ENCODE measurements at places on chromosomes 11 and 22. TPM values are rescaled to one million over a fixed set of nuclear protein-coding genes. Genes with fewer than 3 reads are reported as not detected.

TRIM51 gene
- not detected for total RNA-seq

OR1S1 gene
- not detected for total RNA-seq

CARNS1 gene
- 3.1 TPM for total RNA-seq

OR8G1 gene
- not detected for total RNA-seq

TMEM191C gene
- 4.4 TPM for total RNA-seq

SCGB1C1 gene
- not detected for total RNA-seq

DNA sequence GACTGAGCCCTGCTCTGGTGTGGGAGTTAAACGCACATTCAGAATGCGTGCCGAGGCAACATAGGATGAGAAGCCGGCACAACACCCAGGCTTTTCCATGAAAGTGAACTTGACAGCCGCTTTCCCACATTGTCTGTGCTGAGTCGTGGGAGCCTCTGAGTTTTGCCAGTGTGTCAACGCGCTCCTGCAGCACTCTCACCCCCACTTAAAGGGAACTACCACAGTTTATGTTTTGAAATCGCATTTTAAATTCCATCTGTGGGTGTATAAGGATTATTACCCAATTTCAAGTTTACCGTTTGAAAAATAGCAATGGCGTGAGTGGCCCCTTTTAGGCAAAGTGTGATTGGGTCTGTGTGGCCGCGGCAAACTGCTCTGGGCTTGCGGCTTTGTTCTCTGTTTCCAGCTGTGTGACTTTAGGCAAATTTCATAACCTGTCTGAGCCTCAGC, 81.5 kb downstream of the FBLN1 start:
- no peaks in the 10 kb centered on the region for H3K36me3 ChIP-seq
- no peaks in the 10 kb centered on the region for H3K27me3 ChIP-seq
- no peak overlapping the region for H3K27ac ChIP-seq
- no peak overlapping the region for H3K4me3 ChIP-seq
- peaks cover 8% of the 10 kb centered on the region for H3K4me1 ChIP-seq

DNA sequence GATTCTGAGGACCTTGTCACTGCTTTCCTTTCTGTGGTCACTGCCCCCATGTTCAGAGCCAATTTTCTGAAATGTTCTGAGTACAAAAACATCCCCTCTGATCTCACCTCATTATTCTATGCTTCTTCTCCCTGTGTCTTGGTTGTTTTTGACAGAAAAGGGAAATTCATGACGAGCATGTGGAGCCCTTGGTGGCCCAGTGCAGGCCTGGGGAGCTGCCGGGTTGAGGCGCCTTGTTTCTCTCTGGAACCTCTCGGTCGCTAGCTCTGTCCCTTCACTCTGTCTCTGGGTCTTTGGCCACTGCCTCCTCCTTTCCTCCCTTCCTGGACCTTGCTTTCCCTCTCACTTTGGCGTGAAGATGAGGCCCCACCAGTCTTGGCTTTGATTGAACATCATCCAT, 63.0 kb upstream of the THY1 start:
- peak; percentile 52 for DNase-seq
- no peaks in the 10 kb centered on the region for H3K4me1 ChIP-seq
- H3K4me3 ChIP-seq = no peak overlapping the region
- H3K36me3 ChIP-seq = no peaks in the 10 kb centered on the region
- peaks cover 53% of the 10 kb centered on the region for H3K27me3 ChIP-seq

- no peaks in the 10 kb centered on the region for H3K36me3 ChIP-seq
- H3K4me3 ChIP-seq = no peak overlapping the region
- no peak overlapping the region for H3K27ac ChIP-seq
- no peaks in the 10 kb centered on the region for H3K27me3 ChIP-seq
These were observed 8.2 kb downstream of the PHF21A start for GRCh38 chr11:46112961-46113607.

DNA sequence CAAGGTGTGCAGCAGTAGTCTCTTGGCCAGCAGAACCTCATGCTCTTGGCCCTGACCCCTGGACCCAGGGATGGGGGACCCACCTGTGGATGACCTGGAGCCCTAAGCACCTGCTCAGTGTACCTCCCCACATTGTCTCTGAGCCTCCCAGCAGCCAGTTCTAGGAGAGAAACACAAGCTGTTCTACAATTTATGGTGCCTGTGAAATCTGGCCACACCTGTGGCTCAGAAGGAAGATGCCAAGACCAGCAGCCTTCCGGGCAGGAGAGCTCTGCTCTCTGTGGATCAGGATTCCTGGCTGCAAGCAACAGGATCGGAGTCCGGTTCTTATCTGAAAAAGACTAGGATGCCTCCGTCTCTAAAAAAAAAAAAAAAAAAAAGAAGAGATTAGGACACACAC, 103.6 kb upstream of the ANO1 start:
- no peak for DNase-seq
- H3K4me3 ChIP-seq = no peak overlapping the region
- no peak overlapping the region for H3K27ac ChIP-seq

DNA sequence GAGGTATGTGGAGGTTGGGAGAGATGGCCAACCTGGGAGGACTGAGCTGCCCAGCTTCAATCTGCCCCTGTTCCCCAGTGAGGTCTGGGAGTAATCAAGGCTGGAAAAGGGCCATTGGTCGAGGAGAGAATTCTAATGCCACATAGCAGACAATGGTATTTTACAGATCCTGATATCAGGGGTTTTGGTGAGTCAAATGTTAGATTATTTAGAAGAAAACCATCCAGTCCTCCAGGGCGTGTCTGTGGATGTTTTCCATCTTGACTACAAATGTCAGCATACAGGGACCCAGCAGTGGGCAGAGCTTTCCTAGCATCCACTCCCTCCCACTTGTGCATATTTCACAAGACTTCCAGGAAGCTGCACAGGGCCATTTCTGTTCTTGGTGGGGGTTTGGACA, 107.9 kb downstream of the SCN3B start:
- H3K27me3 ChIP-seq = no peaks in the 10 kb centered on the region
- H3K4me3 ChIP-seq = no peak overlapping the region
- DNase-seq = no peak

DNA sequence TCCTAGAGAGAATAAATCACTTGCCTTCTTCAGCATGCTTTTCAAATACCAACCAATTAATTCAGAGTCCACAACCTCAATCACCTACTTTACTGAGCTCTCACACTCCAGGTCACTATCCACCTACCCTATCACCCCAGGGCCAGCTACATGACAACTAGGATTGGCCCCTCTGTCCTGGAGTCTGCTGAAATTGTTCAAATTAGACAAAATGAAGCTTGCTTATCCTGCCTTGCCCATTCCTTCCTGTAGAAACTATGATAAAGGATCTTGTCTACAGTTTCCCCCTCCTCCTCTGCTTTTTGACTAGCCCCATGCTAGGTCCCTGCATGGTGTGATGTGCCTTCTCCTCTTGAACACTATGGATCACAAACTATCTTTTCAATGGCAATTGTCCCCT, 94.5 kb downstream of the JRKL start:
- H3K27me3 ChIP-seq = no peaks in the 10 kb centered on the region
- no peaks in the 10 kb centered on the region for H3K36me3 ChIP-seq
- H3K4me3 ChIP-seq = no peak overlapping the region
- no peaks in the 10 kb centered on the region for H3K4me1 ChIP-seq
- DNase-seq = no peak

- H3K4me1 ChIP-seq = peaks cover 3% of the 10 kb centered on the region
- no peaks in the 10 kb centered on the region for H3K27me3 ChIP-seq
- H3K27ac ChIP-seq = no peak overlapping the region
These were observed 10.2 kb upstream of the WEE1 start for GRCh38 chr11:9563196-9563730.

DNA sequence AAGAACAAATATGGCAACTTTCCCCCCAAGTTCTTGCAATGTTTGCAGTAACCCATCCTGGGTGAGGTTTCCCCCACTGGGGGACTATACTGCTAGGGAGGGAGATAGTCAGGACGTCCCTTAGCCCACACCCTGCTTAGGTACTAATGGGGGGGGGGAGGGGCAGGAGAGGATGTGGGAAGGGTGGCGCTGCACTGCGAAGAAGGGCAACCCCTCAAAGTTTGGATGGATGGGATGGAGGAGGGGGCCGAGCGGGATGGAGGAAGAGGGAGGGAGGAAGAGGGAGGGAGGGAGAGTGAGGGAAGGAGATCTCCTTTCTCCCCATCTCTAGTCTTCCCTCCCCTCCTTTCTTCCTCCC, 100.6 kb upstream of the HSD17B12 start:
- peaks cover 99% of the 10 kb centered on the region for H3K27me3 ChIP-seq
- no peak overlapping the region for H3K27ac ChIP-seq
- H3K4me3 ChIP-seq = peak overlapping the region; percentile 83
- no peaks in the 10 kb centered on the region for H3K36me3 ChIP-seq
- H3K4me1 ChIP-seq = peaks cover 3% of the 10 kb centered on the region
- no peak for DNase-seq

DNA sequence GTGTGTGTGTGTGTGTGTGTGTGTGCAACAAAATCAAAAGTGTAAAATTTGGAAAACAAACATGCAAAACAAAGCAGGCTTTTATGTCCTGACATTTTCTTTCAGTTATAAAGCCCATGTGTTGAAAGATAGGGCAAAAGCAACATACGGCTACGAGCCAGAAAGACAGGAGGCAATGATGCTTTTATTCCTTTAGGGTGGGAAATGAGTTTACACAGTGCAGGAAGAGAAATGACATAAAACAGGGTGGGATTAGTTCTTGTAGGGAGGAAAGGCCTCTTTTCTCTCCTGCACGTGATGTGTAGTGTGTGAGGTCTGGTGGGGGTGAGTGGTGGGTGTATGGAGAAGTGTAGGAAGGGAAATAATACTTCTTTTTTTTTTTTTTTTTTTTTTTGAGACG, 29.4 kb downstream of the IL18 start:
- H3K4me1 ChIP-seq = no peaks in the 10 kb centered on the region
- no peak overlapping the region for H3K4me3 ChIP-seq
- H3K36me3 ChIP-seq = no peaks in the 10 kb centered on the region
- DNase-seq = no peak
- H3K27me3 ChIP-seq = no peaks in the 10 kb centered on the region

DNA sequence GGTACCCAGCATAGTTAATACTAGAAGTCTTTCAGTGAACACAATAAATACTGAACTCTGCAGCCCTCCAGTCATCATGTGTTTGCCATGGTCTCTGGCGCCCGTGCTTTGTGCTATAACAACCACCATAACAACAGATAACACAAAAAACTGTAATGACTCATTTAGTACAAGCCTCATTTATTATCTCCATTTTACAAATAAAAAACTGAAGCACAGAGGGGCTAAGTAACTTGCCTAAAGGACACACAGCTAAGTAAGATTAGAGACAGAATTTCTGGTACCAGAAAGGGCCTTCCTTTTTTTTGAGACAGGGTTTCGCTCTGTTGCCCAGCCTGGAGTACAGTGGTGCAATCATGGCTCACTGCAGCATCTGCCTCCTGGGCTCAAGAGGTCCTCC, 19.5 kb downstream of the RBFOX2 start:
- peaks cover 7% of the 10 kb centered on the region for H3K4me1 ChIP-seq
- H3K4me3 ChIP-seq = no peak overlapping the region
- DNase-seq = no peak
- no peaks in the 10 kb centered on the region for H3K27me3 ChIP-seq
- H3K36me3 ChIP-seq = no peaks in the 10 kb centered on the region
- H3K27ac ChIP-seq = no peak overlapping the region

- H3K27me3 ChIP-seq = no peaks in the 10 kb centered on the region
- DNase-seq = no peak
- H3K27ac ChIP-seq = peak overlapping the region; percentile 89
- H3K4me1 ChIP-seq = peaks cover 5% of the 10 kb centered on the region
- H3K4me3 ChIP-seq = peak overlapping the region; percentile 99
These were observed 764 bp downstream of the TKFC start for GRCh38 chr11:61333550-61334433.

DNA sequence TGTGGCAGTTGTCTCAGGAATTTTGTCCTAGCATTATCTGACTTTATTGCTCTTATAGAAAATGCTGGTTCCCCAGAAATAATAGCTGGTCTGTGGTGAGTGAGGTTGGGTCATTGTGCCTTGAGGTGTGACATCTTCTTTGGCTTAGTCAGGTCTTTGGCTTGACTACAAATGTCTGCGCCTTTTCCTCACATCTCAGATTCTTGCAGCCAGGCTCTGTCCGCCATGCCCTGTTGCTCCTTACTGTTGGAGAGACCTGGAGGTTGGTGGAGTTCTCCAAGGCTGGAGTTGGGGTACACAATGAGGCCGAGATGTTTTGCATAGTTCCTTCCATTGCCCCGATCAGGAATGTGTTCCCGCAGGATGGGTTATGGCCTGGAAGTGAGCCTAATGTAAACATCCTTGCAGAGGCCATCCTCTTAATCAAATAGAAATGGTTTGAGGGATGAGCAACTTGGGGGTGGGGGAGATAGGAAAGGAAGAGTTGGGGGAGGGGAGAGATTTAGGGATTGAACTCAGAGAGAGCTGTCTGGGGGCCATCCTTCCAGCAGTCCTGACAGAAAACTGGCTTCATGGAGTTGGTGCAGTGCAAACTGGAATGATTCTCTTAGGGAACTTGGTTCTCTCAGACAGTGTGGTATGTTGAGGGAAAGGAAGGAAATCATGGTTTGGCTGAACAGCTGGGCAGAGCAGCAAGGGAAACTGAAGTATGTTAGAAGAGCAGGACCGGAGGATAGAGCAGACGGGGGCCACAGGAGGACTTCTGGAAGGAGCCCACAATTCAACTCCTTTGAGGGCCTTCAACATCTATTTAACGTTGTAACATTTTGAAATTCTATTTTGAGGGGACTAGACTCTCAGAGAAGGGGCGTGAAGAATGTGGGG, 49.9 kb downstream of the ZBTB16 start:
- DNase-seq = no peak
- H3K36me3 ChIP-seq = no peaks in the 10 kb centered on the region
- peaks cover 4% of the 10 kb centered on the region for H3K27me3 ChIP-seq
- H3K4me3 ChIP-seq = no peak overlapping the region
- H3K27ac ChIP-seq = no peak overlapping the region

DNA sequence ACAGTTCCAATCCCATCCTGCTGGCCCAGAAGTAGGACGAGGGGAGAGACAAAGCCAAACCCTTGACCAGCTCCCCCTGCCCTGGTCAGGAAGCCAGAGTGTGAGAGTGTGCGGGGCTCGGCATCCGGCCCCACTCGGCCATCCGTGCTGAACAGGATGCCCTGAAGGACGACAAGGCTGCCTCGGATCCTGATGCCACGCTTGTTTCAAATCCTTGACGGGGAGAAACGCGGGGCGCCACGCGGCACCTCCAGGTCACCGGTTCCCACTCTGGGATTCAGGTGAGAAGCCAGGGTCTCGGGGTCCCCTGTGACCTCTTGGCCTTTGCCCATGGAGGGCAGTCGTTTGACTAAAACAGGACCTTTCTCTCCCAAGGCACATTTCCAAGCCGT, 167.8 kb downstream of the BRD1 start:
- H3K4me3 ChIP-seq = no peak overlapping the region
- no peak overlapping the region for H3K27ac ChIP-seq
- no peaks in the 10 kb centered on the region for H3K4me1 ChIP-seq

GRCh38 chr11:64482588-64482987, 108.4 kb upstream of the SLC22A12 start:
- H3K27me3 ChIP-seq = no peaks in the 10 kb centered on the region
- no peak overlapping the region for H3K27ac ChIP-seq
- H3K4me1 ChIP-seq = no peaks in the 10 kb centered on the region
- no peaks in the 10 kb centered on the region for H3K36me3 ChIP-seq
- H3K4me3 ChIP-seq = no peak overlapping the region

Data from endodermal cell (in vitro differentiated cells).